Stimulated activated CD8-positive, alpha-beta memory T cell treated with anti-CD3 and anti-CD28 coated beads, Interleukin-2, amount 100 ng/mL, for 1 hour (primary cell): ENCODE measurements at places on chromosomes 2 and 18.

GRCh38 chr2:240210198-240210965, 69.9 kb upstream of the OTOS start:
- DNase-seq = no peak

DNA sequence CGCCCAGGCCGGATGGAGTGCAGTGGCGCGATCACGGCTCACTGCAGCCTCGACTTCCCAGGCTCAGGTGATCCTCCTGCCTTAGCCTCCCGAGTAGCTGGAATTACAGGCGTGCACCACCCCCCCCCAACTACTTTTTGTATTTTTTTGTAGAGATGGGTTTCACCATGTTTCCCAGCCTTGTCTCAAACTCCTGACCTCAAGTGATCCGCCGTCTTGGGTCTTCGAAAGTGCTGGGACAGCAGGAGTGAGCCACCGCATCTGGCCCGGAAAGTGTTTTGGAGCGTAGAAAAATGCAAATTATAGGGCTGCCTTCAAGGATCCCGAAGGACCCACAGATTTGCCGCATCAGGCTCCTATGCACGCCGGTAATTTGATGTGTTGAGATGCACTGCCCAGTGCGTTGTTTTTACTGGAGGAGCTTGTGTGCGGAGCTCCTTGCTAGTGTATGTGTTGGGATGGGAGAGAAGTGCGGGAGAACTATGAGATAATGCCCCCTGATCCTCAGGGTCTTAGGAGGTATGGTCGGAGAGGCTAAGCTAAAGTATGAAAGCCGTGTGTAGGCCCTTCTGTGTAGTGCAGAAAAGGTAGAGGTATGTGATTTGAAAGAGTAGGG, 1.2 kb upstream of the CLASP1 start:
- no peak for DNase-seq

DNA sequence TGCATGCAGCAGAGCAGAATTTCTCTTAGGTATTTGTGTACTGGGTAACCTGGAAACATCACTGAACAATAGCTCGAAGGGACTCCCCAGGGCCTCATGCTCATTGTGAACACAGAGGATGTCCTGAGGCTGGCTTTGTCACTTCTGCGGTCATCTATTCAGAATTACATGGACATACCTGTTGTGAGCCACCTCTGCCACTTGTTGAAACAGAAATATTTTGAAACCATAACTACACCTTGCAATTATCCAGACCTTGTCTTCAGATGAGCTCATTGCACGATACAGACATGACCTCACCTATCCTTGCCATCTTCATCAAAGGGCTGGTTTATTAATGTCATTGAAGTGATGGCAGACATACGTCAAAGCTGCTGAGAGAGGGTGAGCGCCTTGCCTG, 23.4 kb upstream of the CREG2 start:
- DNase-seq = no peak

GRCh38 chr2:17422061-17422460, 96.2 kb downstream of the RAD51AP2 start:
- no peak for DNase-seq

GRCh38 chr2:180367815-180368214, 360.7 kb upstream of the CWC22 start:
- DNase-seq = no peak
